ENCODE measurements at places on chromosomes 6 and 20.

DNA sequence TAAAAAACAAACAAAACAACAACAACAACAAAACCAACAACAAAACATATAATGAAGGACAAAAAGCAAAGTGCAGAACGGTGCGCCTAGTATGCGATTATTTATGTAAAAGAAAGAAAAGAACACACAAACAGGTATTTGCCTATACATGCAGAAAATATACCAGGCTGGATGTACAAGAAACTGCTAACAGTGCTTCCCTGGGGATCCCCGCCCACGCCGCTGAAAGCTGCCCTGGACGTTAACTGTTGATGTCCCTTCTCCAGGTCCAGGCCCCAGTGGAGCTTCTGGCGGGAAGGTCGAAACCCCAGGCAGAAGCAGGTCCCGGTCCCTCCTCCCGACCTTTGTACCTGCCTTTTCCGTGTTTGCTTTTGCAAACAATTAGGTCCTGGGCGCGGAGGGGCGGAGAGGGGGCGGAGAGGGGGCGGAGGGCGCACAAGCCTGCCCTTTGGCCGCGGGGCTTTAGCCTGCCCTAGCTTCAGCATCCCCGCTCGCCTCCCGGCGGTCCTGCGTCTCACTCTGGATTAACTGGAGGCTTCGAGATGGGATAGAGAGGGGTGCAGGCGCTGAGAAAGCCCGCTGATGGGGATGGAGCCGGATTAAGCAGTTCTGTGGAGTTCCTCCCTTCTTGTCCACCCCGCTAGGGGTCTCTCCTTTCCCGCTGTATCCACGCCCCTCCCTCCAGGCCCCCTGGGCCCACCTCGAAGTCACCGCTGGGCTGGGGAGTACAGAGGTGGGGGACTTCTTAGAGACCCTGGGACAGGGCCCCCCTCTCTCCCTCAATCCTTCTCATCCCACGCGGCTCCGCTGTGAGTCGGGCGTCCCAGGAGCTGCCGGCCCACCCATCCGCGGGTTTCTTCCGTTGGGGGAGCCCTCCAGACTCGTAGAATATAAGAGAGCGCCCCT lies 8.2 kb upstream of the AHCY start:
- no peak for DNase-seq

- DNase-seq, result no peak
These were observed 8.0 kb upstream of the UTRN start for GRCh38 chr6:144277174-144277573.

GRCh38 chr20:11492386-11492785 lies 425.3 kb upstream of the BTBD3 start:
- DNase-seq, result no peak

- no peak for DNase-seq
These were observed 15.0 kb upstream of the TBX18 start for GRCh38 chr6:84779380-84779779.

DNA sequence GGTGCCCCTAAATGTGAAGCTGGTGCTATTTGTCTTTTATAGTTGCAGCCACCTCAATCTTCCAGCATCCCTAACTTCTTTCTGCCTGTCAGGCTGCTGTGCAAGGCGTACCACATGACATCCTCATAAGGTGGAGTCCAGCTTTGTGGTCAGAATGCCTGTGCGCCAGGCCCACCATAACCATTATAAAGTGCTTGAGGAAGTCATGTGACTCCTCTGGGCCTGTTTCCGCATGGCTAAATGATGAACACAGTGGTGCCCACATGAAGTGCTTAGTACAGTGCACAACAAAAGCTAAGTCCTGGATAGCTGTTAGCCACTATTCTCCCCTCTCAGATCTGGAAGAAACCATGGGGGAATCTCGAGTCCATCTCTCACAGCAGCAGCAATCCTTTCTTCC lies 75.6 kb downstream of the INSM1 start:
- no peak for DNase-seq

DNA sequence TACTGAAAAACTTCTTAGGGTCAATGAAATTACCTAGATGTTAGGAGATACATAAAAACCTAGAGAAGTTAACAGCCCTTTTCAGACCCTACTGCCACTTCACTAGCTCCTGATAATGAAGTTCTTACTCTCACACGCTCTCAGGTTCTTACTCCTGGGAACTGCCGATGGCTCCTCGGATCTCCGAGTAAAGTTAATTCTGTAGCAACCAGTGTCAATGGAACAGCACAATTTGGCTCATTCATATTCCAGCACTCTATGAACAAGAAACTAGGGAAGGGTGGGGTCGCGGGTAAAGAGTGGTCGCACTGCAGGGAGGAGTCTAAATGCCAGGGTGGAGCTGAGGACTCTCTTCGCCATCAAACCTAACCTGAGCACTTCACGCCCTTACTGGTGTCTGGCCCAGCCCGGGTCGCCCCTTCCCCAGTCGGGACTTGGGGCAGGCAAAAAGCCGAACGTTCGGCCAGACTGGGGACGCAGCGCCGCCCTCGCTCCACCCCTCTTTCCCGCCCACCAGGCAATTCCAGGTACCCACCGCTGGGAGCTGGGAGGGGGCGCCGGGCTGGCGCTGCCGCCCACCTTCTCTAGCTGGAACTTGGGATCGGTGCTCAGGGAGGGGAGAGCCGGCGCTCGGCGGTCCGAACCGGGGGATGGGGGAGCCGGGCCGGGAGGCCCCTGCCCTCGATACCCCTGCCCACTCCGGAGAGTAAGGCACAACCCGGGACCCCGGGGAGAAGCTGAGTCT lies 744 bp downstream of the RAB23 start:
- DNase-seq, result peak; percentile 1

- no peak for DNase-seq
These were observed 14.8 kb upstream of the HLA-DRB1 start for GRCh38 chr6:32604434-32604877.

DNA sequence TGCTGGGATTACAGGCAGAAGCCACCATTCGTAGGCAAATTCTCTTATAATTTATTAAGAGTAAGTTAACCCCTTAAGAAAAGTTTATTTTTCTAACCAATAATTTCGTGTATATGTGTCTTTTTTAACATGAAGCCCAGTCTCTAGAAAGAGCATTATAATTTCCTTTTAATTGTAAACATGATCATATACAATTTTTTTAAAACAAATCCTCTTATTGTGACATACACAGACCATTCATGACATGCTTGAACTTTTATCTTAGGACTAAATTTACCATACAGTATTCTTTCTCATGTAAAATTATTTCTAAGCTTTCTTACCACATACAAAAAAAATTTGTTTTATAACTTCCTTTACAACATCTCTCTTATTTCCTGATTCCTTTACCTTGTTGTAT lies 6.7 kb downstream of the ACOT13 start:
- DNase-seq, result no peak

- no peak for DNase-seq
These were observed 859 bp upstream of the CLPS start for GRCh38 chr6:35797837-35798526.

DNA sequence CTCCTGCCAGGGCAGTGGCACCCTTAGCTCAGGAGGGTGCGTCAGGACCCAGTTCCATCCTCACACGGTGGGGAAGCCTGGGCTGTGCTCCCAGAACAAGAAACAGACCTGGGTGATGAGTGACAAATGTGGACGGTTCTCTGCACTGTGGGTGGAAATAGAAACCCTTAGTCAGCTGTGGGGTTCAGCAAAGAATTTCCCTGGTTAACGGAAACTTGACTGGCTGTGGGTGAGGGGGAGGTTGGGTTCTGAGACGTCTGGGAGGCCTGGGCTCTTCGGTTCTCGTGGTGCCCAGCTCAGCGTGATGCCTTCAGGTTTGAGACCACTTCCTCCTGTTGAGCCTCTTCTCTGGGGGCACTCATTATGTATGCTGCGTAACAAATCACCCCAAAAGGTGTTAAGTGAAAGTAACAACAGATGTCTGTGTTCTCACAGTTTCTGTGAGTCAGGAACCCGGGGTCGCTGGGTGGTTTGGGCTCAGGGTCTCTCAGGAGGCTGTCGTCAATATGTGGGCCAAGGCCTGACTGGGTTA lies 53.1 kb upstream of the FAM83D start:
- peak; percentile 70 for DNase-seq

- no peak for DNase-seq
These were observed 53.5 kb downstream of the KCNQ5 start for GRCh38 chr6:72675396-72675795.

- no peak for DNase-seq
These were observed 231.8 kb downstream of the BCKDHB start for GRCh38 chr6:80338201-80338836.

DNA sequence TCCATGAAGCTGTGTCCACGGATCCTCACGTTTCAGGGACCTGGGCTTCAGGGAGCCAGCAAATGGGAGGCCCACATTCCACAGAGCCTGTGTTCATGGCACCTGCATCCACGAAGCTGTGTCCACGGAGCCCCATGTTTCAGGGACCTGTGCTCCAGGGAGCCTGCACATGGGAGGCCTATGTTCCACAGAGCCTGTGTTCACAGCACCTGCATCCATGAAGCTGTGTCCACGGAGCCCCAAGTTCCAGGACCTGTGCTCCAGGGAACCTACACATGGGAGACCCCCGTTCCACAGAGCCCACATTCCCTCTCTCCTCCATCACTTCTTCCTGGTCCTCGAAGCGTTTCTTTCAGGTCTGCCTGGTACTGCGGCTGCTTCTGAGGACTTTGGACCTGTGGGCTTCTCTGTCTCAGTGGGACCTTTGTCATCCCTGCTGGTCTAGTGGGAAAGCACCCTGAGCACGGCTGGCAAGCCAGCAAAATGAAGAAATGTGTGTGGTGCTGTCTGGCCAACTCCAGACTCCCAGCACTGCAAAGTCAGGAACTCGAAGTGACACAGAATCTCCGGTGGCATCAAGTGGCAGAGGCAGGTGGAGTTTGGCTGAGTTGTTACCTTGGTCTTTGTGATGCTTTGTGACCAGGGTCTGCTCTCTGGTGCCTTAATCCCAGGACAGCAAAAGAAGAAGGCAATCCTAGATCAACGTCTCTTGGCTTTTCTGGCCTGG lies 245.9 kb downstream of the DLL1 start:
- no peak for DNase-seq

- no peak for DNase-seq
These were observed 6.0 kb upstream of the FOXS1 start for GRCh38 chr20:31851240-31851955.

DNA sequence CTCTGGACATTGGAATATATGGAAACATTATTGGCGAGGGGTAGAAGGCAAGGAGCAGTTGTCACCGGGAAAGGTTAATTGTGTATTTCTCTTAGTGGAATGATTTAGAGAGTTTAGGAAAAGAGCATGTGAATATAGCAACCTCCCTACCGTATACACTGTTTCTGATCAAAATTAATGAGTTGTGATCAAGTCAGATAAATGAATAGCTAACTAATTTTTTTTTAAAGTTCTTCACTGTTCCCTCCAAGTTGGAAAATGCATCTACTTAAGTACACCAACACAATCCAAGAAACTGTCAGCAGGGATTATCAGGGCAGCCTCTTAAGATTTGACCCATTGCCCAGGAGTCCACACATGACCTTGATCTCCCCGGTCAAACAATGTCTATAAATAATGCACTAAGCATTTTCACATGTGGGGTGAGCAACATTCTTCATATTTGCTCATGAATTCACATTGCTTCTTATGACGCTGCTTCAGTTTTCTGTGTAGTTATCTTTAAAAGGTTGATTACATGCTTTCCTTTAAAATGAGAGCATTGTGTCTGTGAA lies 680.8 kb upstream of the NRSN1 start:
- DNase-seq, result no peak

GRCh38 chr6:30945281-30945680 lies 4.5 kb downstream of the MUCL3 start:
- no peak for DNase-seq

DNA sequence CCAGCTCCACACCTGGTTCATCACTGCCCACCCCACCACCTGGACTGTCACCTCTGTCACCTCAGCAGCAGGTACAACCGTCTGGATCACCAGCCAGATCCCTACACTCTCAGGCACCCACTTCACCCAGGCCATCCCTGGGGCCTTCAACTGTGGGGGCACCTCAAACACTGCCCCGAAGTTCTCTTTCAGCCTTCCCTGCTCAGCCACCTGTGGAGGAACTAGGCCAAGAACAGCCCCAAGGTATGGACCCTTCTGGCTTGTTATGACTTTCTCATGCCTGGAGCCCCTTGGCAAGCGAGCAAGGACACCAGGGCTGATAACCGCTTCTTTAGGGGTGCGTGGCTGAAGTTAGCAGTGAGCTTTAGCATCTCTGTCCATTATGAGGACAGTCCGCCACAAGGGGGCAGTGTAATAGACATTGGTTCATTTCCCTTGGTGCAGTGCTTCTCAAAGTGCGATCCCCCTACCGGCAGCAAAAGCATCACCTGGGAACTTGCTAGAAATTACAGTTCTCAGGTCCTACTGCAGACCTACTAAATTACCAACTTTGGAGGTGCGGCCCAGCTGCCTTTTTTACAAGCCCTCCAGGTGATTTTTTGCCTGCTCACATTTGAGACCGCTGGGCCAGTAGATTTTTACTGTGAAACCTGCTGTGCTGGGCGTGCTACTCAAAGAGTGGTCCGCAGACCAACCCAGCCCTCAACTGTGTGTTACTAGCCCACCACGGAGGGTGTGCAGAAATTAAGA lies 32.5 kb downstream of the PNPLA1 start:
- peak; percentile 67 for DNase-seq

- no peak for DNase-seq
These were observed 108.8 kb upstream of the SYNCRIP start for GRCh38 chr6:85751374-85752055.

DNA sequence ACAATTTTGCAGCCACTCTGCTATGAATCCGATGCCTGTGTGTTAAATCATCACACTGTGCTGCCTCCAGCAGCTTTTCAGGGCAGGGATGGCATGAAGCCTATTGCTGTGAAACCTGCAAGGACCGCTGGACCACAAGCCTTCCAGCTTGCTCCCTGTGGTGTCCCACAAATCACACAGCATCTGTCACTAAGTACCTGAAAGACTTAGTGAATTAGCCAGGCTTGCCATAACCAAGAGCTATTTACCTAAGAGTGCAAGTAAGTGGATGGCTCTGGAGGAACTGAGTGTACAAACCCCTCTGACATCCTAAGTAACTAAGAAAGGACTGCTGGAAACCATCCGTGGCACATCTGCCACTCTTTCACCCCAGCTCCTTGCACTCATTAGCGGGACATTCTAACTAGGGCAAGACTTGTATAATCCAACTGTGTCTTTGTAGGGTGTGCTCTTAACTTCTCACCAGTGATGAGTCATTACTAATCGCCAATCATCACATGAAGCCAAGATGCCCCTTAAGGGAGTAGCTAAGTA lies 34.7 kb downstream of the FOXQ1 start:
- DNase-seq, result no peak

GRCh38 chr6:30759575-30760239 lies 15.4 kb upstream of the IER3 start:
- DNase-seq, result no peak

GRCh38 chr6:131931063-131931750 lies 20.0 kb downstream of the CCN2 start:
- DNase-seq, result no peak

DNA sequence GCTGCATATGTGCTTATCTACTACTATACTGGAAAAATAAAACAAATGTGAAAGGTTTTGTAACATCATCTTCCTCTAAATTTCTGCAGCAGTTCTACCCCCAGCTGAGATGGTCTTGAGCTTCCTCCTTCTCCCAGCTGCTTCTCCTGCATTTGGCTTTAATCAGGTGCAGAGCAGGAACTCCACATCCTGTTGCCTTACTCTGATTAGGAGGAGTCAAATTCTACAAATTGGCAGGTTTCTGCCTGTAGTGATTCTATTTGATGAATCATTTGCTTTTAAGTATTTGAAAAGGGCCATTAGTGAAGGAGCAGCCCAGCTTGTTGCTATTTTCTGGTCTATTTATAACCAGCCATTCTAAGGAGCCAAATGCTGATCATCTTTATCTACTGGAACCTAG lies 224.5 kb downstream of the GMDS start:
- no peak for DNase-seq

GRCh38 chr6:152267967-152268845 lies 369.0 kb downstream of the SYNE1 start:
- no peak for DNase-seq

- DNase-seq, result no peak
These were observed 74.7 kb downstream of the STXBP5 start for GRCh38 chr6:147278891-147279290.

Measured in stimulated activated CD8-positive, alpha-beta memory T cell treated with anti-CD3 and anti-CD28 coated beads, Interleukin-15, amount 100 ng/mL, for 4 hours (primary cell).